GM04503 (cell line): ENCODE measurements at places on chromosomes 3 and 15.
A peak's percentile ranks its signal among the peaks of the same experiment; 100 is the strongest.

GRCh38 chr3:161388855-161389254 lies 17.5 kb upstream of the SPTSSB start:
- DNase-seq = no peak

DNA sequence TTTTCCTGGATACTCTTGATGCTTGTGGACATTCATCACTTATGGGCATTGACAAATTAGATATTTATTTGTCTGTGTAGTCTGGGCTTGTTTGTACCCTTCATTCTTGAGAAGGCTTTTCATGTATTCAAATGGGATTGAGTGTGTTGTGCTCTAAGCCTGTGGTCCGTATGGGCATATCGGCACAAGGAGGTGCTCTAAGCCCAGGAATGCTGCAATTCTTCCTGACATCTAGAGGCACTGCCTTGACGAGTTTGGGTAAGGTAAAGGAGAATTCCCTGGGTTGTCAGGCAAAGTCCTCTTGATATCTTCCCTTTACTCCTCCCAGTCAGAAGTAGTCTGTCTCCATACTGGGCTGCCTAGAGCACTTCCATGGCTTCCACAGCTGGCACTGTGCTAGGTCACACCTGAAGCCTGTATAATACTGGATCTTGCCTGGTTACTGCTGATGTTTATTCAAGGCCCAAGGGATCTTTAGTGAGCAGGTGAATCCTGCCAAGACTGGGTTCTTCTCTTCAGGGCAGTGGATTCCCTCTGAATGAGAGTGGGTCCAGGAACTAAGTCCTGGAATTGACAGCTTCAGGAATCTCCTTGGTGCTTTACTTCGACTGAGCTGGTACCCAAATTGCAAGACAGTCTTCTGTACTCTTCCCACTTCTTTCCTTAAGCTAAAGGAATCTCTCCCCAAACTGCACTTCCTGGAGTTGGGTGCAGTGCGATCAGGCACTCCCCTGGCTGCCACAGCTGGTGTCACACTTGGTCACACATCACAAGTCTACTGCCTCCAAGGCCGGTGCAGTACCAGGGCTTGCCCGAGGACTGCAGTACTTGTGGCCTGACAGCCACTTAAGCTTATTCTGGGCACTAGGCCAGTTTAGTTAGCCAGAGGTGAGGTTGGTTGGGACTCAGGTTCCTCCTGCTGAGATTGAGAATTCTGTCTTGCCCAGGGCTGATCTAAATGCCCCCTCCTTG lies 46.0 kb downstream of the GALK2 start:
- no peak for DNase-seq

DNA sequence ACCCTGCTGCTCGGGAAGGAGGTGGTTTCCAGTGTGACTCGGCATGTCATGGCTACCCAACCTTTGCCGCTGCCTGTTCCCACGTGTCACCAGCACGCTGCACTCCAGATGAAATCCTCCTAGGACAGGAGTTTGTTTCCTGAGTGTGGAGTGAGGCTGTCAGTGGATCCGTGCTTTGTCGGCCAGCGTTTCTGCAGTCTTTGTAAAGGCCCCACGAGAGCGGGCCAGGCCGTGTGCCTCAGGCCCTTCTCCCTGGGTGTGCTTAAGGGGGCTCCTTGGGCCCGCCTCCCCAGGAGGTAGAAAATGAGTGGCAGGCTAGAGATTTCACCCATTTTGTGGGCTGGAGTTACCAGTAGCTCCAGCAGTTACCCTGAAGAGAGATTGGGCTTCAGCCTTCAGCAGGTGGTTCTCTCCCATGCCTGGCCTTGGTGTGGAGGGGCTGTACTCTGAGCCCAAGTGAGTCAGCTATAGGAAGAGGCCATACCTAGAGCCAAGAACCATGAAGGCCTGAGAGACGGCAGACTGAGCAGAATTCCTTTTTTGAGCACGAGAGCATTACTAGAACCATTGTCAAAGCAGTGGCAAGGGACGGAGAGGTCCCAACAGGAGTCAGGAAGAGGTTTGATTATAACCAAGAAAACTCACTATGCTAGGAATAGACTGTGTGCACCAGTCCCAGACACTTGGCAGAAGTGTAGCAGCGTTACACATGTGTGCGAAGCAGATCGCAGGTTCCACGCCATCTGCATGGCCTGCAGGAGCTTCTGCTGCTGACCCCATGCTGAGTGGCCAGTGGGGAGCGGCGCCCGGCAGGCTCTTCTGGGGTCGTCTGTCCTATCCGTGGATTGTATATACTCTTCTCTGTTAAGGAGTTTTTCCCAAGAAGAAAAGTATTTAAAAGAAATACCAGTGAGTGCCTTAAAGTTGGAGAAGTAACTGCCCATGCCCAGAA lies 14.5 kb downstream of the MAP6D1 start:
- no peak for DNase-seq

GRCh38 chr3:161316006-161316689 lies 55.2 kb downstream of the SPTSSB start:
- DNase-seq = no peak

GRCh38 chr15:67405208-67406191 lies 115.4 kb upstream of the C15orf61 start:
- peak; percentile 30 for DNase-seq

- peak; percentile 9 for DNase-seq
These were observed 200.3 kb downstream of the ADAMTS17 start for GRCh38 chr15:100141311-100142001.

- DNase-seq = no peak
These were observed 8.4 kb downstream of the SNX4 start for GRCh38 chr3:125511420-125512118.

DNA sequence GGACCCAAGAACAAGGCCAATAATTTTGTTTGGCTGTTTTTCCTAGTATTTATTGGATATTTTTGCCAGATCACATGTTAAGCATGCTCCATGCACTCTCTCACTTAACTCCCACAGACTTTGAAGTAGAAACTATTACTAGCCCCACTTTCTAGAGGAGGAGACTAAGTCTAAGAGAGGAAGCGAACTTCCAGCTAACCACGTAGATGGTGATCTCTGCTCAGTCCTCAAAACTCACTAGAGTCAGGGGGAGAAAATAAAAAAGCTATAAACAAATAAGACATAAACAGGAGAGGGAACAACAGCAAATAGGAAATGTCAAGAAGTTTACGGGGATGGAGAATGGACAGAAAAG lies 481.0 kb upstream of the PROK2 start:
- DNase-seq = no peak

GRCh38 chr3:27696906-27697305 lies 25.2 kb downstream of the EOMES start:
- no peak for DNase-seq

DNA sequence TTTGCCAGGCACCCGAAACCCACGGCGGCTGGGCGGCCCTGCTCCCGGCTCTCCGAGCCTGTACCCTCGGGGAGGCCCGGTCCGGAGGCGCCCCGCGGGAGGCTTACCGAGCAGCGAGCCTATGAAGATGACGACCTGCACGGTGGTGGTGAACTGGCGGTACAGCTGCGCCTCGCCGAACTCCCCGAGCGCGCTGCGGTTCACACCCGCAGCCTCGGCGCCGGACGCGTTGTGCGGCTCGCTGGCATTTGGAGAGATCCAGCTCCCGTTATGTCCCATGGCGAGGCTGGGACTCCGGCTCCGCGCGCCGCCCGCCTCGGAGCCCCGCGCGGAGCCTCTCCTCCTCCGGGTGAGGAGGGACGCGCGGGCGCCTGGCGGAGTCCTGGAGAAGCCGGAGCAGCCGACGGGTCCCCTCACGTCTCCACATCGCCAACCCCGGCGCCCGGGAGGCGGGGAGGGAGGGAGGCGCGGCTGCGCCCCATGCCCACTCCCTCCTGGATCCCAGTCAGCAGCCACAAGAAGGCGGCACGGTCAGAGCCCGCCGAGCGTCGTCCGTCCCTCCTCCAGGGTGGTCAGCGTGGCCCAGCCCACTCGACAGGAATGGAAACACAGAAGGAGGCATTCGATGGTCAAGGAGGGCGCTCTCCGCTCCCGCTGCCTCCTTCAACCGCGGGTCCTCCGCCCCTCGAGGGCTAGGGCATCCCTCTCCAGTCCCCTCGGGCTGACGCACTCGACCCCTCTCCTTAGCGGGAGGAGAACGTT lies at the start of gene GPR176:
GPR176 (minus strand) TSS at position 519 of the 762 bp plus-strand sequence; CDS start at position 279, 240 bp downstream.
- peak; percentile 70 for DNase-seq

GRCh38 chr15:25054329-25054728 lies 99.5 kb downstream of the SNRPN start:
- DNase-seq = no peak

- DNase-seq = no peak
These were observed 59.6 kb upstream of the ZBTB38 start for GRCh38 chr3:141308588-141309218.

GRCh38 chr3:11634081-11634635 lies 9.6 kb downstream of the VGLL4 start:
- DNase-seq = no peak

DNA sequence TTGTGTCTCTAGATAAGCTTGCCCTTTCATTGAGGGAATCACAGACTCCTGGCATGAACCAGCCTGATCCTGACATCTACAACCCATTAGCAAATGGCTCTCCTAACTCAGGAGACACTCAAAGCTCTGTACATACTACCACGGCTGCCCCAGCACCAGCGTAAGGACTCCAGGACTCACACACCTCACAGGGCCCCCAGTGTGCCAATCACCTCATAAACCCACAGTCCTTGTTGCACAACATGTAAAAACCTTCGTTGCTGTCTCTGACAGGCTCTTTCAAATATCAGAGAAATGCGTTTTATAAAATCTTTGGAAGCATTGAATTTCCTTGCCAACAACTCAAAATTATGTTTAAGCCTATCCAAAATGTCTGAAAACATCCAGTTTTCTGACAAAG lies 7.3 kb downstream of the FYCO1 start:
- DNase-seq = no peak

DNA sequence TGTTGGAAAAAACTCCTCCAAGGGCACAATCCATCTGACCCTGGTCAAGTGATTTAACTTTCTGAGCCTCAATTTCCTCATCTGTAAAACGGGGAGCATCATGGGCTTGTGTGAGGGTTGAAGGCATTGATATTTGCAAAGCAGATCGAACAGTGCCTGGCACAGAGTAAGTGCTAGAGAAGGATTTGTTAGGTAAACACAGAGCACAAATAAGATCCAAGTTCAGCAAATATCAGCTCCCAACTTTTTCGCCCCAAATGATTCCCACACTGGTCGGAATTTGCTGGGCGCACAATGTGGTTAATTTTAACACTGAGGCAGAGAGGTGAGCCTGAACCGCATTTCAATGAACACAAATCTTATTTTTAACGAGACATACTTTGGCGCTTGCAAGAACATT lies 76.3 kb upstream of the ATP2B2 start:
- no peak for DNase-seq

GRCh38 chr3:178749471-178749870 lies 213.2 kb downstream of the KCNMB2 start:
- no peak for DNase-seq
